Activated CD8-positive, alpha-beta memory T cell treated with anti-CD3 and anti-CD28 coated beads for 4 hours (primary cell): ENCODE measurements at places on chromosomes 12 and 14.

- DNase-seq, result no peak
Observed at GRCh38 chr12:3593906-3594483, 103.0 kb downstream of the PRMT8 start.

GRCh38 chr12:4424422-4424821 lies 21.2 kb downstream of the FGF6 start:
- DNase-seq, result no peak

- no peak for DNase-seq
Observed at GRCh38 chr14:35628989-35629388, 95.0 kb downstream of the INSM2 start.

- DNase-seq, result no peak
Observed at GRCh38 chr12:49121047-49121696, 10.0 kb downstream of the TUBA1B start.

DNA sequence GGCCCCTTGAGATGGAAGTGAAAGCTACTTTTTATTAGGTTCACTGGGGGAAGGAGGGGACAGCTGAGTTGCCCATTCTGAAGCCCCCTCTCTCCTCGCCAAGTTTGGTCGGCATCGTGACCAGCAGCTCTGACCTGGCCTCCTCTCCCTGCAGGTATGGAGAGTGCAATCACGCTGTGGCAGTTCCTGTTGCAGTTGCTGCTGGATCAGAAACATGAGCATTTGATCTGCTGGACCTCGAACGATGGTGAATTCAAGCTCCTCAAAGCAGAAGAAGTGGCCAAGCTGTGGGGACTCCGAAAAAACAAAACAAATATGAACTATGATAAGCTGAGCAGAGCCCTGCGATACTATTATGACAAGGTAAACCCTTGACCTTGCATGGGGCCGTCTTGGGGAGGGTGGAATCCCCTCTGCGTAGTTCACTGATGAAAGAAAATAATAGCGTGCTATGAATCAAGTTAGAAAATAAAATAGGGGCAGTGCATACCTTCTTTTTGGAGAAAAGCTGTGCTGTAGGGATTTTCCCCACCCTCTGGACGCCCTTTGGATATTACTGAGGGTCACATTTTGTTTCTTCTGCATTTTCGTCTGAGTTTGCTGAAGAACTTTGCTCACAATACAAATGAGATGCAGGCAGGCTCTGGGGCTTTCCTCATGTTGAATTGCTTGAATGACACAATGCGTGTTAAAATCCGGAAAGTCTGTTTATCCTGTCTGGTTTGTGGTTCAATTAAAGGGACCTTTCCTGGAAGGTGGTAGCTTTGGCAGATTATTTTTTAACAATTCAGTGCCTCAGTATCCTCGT lies 29.4 kb downstream of the ELK3 start:
- no peak for DNase-seq
